Lower lobe of right lung (tissue), 2 donors: ENCODE measurements at places on chromosomes 4 and X. TPM values are rescaled to one million over a fixed set of nuclear protein-coding genes. Genes with fewer than 3 reads are reported as not detected.

The VSIG1 gene
- total RNA-seq: 1.6 TPM

The TBX22 gene
- not detected for total RNA-seq

GRCh38 chr4:2065106-2065930 lies 6.2 kb downstream of the NAT8L start:
- H3K27ac ChIP-seq: no peak overlapping the region
- H3K4me1 ChIP-seq: no peaks in the 10 kb centered on the region
- H3K4me3 ChIP-seq: no peak overlapping the region
- H3K27me3 ChIP-seq: peaks cover 34% of the 10 kb centered on the region
- H3K36me3 ChIP-seq: no peaks in the 10 kb centered on the region

DNA sequence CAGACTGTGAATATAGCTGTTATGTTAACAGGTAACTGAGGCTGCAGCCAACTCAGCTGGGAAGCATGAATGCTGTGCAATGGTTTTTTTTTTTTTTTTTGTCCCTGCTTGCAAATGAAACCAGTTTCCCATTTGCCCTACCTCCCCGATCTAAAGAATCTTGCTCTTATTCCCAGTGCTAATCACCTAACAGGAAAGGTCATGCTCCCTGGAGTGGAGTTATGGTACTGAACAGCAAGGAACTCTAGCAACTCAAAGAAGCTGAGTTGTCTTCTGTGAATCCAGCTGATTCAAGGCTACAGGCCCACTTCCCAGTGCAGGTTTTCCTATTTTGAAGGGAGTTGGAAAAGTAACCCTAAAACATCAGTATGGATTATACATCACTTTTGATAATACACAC lies 52.1 kb downstream of the HTR2C start:
- H3K27me3 ChIP-seq: no peaks in the 10 kb centered on the region
- H3K4me3 ChIP-seq: no peak overlapping the region
- H3K36me3 ChIP-seq: no peaks in the 10 kb centered on the region
- DNase-seq: no peak

- DNase-seq: no peak
- H3K27ac ChIP-seq: no peak within 1 kb of the TSS
- no peaks in the 10 kb centered on the region for H3K4me1 ChIP-seq
These were observed at the start of gene CT55 for GRCh38 chrX:135170877-135171519. CT55 (minus strand) TSS chrX:135171398; CDS start chrX:135171171, 227 bp downstream.

- no peaks in the 10 kb centered on the region for H3K4me1 ChIP-seq
- H3K27me3 ChIP-seq: no peaks in the 10 kb centered on the region
- no peak for DNase-seq
- H3K4me3 ChIP-seq: no peak overlapping the region
These were observed 247.2 kb upstream of the EPHA5 start for GRCh38 chr4:65917486-65917885.
